NCI-H2171 (cell line): ENCODE measurements at places on chromosomes 11 and 22.

DNA sequence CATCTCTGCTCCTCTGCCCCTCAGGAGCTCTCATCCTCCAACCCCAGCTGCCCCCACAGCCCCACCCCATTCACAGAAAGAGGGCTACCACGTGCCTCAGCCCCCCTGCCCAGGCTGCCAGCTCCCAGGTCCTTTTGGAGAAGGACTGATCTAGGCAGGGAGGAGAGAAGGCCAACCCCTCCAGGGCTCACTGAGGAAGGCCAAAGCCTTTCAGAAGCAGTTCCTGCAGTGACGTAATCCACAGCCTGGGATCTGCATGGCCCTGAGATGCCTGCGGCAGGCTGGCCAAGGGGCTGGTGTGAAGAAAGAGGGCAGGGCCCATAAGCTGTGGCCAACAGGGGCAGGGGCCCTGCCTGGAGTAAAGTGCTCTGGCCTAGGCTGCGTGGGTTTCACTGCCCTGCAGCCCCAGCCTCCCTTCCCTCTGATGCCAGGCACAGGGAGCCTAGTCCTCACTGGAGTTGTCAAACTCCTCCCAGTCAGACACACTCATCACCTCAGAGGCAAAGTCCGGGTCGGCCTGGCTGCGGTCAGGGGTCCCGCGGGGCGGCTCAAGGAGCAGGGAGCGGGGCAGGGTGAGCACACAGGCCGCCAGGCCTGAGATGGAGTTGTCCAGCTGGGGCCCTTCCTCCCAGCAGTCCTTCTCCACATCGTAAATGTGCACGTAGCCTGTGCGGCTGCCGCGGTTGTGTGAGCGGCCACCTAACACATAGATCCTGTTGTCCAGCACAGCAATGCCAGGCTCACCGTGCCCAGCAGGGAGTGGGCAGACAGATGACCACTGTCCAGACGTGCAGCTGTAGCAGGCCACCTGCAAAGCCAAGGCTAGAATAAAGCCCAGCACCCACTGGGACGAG lies 4.2 kb upstream of the SCARF2 start:
- no peak for DNase-seq

GRCh38 chr22:44889255-44889878 lies 120.4 kb downstream of the PHF21B start:
- DNase-seq = no peak

DNA sequence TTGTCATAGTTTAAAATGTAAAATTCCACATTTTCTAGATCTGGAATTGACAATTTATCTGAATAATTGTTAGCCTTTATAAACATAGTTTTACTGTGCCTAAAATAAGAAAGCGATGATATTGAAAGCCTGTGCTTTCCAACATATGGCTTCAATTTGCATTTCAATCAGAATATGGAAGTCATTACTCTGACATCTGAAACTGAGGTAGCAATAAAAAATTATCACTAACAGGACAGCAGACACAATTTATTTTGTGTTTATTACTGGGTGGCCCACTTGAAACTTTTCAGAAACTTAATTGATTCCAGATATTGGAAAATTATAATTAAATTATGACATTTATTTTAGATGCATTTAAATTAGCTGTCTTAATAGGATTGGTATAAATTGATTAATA lies 78.5 kb downstream of the TMEM135 start:
- no peak for DNase-seq

GRCh38 chr11:1496091-1496760 lies 9.6 kb upstream of the MOB2 start:
- DNase-seq = no peak

- no peak for DNase-seq
These were observed 70.1 kb upstream of the PHOX2A start for GRCh38 chr11:72313912-72314598.

DNA sequence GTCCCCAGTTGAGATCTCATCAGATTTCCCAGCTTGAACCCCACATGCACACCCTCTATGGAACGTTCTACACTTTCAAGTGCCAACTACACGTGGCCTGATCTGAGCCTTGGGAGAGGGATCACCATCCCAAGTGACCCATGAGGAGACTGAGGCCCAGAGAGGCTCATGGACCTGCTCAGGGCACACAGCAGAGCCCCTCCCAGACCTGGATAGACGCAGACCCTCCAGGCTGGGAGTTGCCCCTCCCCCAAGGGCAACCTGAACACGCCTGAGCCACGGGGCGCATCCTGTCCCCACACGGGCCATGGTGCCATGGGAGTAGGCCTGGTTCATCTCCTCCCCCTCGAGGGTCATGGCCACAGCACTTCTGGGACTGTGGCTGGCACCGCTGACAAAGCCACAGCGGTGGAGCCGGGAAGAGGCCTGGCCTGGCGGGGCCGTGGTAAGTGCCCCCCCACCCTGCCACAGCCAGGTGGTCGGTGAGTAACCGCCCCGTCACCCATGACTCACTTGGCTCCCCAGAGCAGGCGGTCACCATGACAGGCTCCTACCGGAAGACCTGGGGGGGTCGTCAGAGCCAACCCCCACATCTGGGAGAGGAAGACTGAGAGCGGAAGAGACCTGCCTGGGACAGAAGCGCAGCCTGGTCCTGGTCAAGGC lies 8.1 kb downstream of the WNT7B start:
- DNase-seq = no peak

- no peak for DNase-seq
These were observed 2.8 kb downstream of the HTR3A start for GRCh38 chr11:113977701-113978100.
